ENCODE measurements at places on chromosomes 5 and 9. TPM values are rescaled to one million over a fixed set of nuclear protein-coding genes. Genes with fewer than 3 reads are reported as not detected.
A peak's percentile ranks its signal among the peaks of the same experiment; 100 is the strongest.

GRCh38 chr9:77708064-77708815 is 60.1 kb upstream of the GNA14 start:
- H3K27ac ChIP-seq, result no peak overlapping the region
- H3K36me3 ChIP-seq, result no peaks in the 10 kb centered on the region
- no peaks in the 10 kb centered on the region for H3K27me3 ChIP-seq
- no peak for DNase-seq
- no peak overlapping the region for H3K4me3 ChIP-seq

IRX2 gene
- 11.0 TPM for total RNA-seq

- peak; percentile 16 for DNase-seq
- H3K36me3 ChIP-seq, result no peaks in the 10 kb centered on the region
- no peak overlapping the region for H3K4me3 ChIP-seq
Measured at GRCh38 chr5:19855453-19855852, 132.5 kb downstream of the CDH18 start.

- no peak overlapping the region for H3K27ac ChIP-seq
- DNase-seq, result peak; percentile 9
- H3K27me3 ChIP-seq, result no peaks in the 10 kb centered on the region
- peaks cover 36% of the 10 kb centered on the region for H3K36me3 ChIP-seq
- H3K4me1 ChIP-seq, result peaks cover 27% of the 10 kb centered on the region
Measured at GRCh38 chr5:134554319-134555222, 29.1 kb downstream of the JADE2 start.

DNA sequence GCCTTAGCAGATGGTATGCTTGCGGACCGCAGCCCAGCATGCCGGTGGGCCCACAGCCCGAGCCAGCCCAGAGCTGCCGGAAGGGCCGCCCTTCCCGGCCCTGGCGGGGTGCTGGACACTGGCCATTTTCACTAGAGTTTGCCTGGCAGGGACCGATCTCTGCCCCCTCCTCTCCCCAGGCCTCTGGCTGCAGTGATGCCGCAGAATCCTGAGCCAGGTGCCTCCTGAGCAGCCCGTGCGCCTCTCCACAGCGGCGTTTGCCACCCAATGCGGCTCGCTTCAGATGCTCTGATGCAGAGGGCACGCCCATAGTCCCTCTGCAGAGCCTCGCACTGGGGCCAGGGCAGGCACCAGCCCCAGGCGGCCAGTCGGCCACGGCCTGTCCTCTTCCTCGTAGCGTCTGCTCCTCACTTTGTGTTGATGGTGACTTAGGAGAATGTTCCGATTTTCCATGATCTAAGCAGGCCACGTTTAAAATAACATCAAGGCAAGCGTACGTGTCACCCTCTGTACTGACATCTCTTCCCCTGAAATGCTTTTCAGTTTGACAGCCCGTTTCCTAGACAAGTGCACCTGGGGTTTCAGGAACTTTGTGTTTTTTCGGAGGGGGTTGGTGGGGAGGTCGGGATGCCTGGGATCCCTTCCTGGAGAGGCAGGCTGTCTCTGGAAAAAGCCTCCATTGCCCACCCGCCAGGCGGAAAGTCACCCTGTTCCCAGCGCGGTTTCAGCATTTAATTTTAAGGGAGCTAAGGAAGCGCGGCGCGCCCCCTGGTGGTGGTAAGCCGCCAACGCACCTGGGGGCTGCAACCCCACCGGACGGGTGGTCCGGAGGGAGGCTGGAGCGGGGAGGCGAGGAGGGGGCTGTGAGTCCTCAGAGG is 29.8 kb upstream of the HMCN2 start:
- peak overlapping the region; percentile 33 for H3K27ac ChIP-seq
- H3K4me3 ChIP-seq, result no peak overlapping the region
- H3K27me3 ChIP-seq, result no peaks in the 10 kb centered on the region
- peaks cover 62% of the 10 kb centered on the region for H3K36me3 ChIP-seq

DNA sequence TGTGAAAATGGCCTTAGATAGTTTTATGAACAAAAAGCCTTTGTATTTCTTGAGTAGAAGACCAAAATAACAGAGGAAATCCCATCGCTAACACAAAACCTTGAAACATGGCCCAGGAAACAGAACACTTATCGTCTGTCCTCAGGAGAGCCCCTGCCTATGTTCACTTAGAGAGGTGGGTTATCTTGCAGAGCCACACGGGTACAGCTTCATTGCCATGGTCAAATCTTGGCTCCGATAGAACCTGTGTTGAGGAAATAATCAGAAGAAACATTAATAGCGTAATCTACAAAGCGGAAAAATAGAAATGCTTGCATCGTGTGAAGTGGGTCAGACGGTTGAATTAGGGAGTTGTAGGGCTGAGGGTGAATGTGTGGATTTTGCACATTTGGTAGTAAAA is 216.1 kb downstream of the MAST4 start:
- DNase-seq, result no peak
- no peaks in the 10 kb centered on the region for H3K36me3 ChIP-seq
- peaks cover 3% of the 10 kb centered on the region for H3K27me3 ChIP-seq
- no peak overlapping the region for H3K4me3 ChIP-seq
- H3K4me1 ChIP-seq, result peaks cover 3% of the 10 kb centered on the region
